Astrocyte of the cerebellum (primary cell): ENCODE measurements at places on chromosomes 5 and 9.

DNA sequence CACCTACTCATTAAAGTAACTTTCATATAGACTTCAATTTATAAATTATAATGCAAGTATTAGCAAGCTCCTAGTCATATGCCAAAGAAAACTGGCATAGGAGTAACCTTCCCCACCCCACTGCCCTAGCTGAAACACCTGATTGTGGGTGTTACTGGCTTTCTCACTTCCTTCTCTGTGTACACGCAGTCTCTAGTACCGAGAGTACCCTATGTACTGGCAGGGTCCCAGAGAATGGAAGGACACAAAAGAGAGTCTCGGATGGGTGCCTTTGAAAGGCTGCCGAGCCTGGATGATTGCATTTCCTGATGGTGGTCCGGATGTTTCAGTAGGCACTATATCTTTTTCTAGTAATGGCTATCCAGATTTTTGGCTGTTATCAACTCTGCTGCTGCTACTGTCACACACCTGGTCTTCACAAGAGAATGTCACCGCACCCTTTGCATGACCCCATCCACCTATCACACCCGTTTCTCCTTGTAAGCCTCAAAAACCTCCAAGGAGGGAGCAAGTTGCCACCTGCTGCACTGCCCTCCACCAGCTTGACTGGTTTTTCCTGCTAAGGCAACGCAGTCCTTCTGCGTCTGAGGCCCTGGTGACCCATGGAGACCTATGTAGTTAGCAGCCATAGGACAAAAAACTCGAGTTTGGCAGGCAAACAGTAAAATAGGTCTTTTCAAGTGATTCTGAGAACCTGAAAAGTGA lies 53.8 kb upstream of the CLINT1 start:
- DNase-seq = no peak

DNA sequence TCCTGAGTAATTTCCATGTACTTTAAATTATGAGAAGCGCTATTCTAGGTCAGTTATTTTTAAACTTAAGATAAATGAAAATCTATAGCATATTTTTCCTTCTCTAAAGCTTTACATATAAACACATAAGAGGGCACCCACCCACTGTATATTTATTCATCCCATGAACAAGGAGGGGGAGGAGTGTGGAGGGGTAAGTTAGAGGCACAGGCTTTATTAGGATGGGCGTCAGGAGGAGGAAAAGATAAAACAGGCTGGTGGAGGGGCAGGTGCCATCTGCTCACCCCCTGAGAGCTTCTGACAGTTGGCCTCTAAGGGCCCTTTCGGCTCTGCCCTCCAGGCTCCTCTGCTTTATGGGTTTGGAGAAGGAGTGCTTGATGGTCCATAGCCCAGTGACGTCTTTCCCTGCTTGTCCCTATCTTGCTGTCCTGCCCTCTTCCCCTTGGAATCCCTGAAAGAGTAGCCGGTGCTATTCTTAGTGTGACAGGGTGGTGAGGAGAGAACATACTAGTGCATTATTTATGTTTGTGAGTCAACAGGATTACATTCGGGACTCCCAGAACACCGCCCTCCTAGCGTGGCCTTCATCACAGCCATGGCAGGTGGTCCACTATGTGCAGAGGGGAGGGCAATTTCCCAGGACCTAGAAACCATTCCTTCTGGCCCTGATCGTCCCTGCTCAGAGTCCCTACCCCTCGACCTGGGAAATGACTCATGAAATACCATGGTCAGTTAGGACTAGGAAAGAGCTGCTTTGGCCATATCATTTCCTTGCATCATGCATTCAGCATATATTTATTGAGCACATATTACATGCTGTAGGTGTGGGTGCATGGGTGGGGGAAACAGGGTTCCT lies 7.9 kb upstream of the SYNPO start:
- DNase-seq = no peak

- DNase-seq = no peak
Observed at GRCh38 chr5:119541716-119542115, 87.6 kb upstream of the FAM170A start.

- no peak for DNase-seq
Observed at GRCh38 chr5:135019314-135019713, 14.7 kb downstream of the PITX1 start.

DNA sequence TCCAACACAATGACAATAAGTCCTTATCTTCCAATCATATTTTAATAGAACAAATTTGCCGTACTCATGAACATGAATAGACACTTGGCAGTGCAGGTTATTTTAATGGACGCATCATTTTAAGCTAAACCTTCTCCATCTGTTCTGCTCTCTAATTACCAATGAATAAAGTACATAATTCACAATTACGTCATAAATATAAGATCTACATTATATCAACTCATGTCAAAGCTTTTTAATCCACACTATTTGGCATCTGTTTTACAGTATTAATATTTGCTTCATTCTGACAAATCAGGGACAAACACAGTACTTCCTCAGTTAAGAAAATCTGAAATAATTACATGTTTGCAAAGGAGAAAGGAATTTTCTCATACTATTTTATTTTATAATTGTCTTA lies 344.1 kb upstream of the DMAC1 start:
- no peak for DNase-seq

GRCh38 chr9:100219347-100219746 lies 120.3 kb downstream of the INVS start:
- DNase-seq = no peak

- no peak for DNase-seq
Observed at GRCh38 chr9:35891646-35892045, 14.4 kb upstream of the HRCT1 start.

DNA sequence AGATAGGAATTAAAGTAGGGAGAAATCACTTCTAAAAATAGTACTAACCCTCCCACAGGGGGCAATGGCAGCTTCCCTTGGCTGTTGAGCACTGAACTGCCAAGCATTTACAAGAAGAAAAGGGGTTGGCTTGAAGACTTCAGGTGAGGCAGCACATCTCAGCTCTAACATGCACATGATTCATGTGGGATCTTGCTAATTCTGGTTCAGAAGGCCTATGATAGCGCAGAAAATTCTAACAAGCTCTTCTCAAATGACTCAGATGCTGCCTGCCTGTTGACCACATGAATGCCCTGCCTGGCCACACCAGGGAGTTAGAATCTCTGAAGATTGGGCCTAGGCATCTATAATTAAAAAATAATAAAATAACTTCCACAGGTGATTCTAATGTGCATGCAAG lies 22.6 kb downstream of the CD180 start:
- no peak for DNase-seq

- DNase-seq = no peak
Observed at GRCh38 chr5:132050661-132051552, 9.5 kb upstream of the IL3 start.

DNA sequence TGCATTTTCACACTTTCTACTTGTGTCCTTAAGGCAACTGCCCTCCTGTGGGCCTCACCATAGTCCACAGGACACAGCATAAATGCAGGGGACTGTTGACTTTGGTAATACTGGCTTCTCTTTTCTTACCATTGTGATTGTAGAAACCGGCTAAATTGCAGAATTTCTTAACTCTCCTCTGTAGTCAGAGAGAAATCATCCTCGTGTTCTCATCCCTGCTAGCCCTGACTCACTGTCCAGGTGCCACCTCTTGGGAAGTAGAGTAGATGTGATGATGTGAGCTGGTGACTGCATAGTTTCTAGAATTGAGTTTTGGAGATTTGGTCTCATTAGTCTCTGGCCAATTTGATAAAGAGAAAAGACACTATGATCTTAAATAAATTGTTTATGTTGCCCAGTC lies 5.5 kb downstream of the PHF24 start:
- DNase-seq = no peak

DNA sequence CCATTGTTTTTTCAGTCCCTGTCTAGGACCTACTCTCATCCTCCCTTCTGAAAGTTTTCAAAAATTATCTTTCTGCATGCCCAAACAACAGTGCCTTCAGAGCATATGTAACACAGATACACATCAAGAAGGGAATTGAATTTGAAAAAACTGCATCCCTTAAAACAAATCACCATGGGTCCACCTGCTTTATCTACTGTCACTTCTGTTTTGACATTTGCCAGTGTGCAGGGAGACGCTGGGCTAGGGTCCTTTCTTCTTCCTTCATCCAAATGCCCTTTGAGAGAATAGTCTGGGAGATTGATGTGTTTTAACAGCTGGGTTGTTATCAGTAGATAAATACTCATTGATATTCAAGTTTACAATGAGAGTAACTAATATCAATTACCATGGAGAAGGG lies 1630.1 kb downstream of the MAT2B start:
- DNase-seq = no peak

DNA sequence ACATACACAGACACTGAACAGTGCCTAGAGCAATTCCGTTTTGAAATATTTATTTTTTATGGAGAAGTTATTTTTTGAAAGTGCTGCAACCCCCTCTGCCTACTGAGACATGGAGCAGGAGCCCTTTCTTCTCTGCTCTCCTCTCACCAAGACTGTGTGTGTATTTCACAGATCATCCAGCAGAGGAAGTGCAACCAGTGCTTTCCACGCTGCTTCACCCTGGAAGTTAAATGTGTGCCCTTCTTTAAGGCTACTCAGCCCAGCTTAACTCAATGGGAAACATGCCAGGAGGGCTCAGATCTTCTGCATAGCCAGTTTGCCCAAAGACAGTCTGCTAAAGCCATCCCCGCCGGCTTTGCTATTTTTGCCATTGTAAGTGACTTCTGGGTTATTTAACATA lies 606.3 kb downstream of the TLE1 start:
- DNase-seq = no peak

DNA sequence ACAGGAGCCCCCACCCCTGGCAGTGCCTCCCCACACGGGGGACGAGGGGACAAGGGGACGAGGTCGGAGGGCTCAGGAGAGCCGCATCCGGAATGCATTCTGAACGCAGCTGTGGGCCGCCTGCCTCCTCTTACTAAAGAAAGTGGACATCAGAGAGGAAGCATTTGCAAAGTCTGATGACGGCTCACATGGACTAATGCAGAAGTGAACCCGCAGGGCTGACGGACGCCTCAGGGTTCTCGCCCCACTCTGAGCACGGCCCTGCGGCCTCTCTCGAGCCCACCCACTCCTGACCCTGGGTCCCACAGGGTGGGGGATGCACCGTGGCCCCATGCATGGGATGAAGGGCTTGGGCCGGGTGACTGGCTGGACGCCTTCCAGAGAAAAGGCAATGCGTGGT lies 5.9 kb downstream of the LPCAT1 start:
- DNase-seq = no peak

GRCh38 chr9:3804103-3804502 lies 278.3 kb upstream of the RFX3 start:
- DNase-seq = no peak

GRCh38 chr5:158751961-158752655 lies 347.6 kb downstream of the EBF1 start:
- no peak for DNase-seq

- no peak for DNase-seq
Observed at GRCh38 chr9:33172256-33173238, 5.4 kb upstream of the B4GALT1 start.
